ENCODE measurements at places on chromosomes 2 and 18.

GRCh38 chr2:14602309-14602708 lies 30.2 kb upstream of the LRATD1 start:
- no peak for DNase-seq

- DNase-seq, result no peak
Measured at GRCh38 chr2:146806364-146807005, 1038.3 kb upstream of the ACVR2A start.

DNA sequence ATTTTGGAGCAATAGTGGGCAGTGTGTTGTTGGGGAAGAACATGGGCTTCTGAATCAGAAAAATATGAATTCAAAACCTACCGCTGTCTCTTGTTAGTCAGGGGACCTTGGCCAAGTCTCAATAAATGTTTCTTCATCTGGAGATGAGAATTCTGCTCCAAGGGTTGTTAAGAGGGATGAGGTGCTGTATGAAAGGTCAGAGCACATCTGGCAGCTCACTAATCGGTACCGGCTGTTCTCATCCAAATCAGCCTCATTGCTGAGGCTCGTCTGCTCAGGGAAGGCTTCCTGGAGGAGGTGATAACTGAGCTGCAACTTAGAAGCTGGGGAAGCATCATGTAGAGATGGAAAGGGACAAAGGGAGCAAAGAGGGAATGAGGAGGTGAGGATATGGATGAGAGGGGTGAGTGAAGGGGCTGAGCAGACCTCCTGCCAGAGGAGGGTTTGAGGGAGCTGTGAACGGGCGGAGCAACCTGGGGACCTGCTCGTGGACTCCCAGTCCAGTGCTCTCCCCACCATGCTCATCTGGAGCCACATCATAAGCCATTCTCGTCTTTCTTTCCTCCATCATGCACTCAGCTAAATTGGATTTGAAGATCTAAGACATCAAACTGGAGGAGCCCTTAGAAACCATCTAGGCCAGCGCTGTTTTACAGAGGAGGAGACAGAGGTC lies 47.4 kb downstream of the GREB1 start:
- no peak for DNase-seq

GRCh38 chr2:230216489-230216888 lies 3.3 kb downstream of the SP110 start:
- no peak for DNase-seq

GRCh38 chr18:10121028-10121427 lies 207.2 kb downstream of the VAPA start:
- no peak for DNase-seq

GRCh38 chr2:1839066-1839756 lies 94.9 kb upstream of the PXDN start:
- no peak for DNase-seq

- no peak for DNase-seq
Measured at GRCh38 chr2:218169757-218170546, 3.2 kb upstream of the CXCR1 start.

DNA sequence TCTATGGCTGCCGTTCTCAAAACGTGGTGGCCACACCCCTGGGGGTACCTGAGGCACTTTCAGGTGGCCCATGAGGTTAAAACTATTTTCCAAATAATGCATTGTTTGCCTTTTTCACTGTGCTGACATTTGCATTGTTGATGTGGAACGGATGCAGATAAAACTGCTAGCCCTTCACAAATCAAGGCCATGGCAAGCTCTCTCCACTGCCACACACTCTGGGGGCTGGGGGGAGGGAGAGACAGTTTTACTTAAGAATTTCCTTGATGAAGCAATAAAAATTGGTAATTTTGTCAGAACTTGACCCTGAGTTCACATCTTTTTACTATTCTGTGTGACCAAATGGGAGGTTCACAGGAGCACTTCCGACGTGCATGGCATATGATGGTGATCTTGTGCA lies 22.0 kb upstream of the TGIF1 start:
- DNase-seq, result no peak

- DNase-seq, result no peak
Measured at GRCh38 chr2:15169326-15170069, 391.6 kb downstream of the NBAS start.

GRCh38 chr18:45723567-45724355 lies at the start of gene SLC14A1:
Gene SLC14A1 (plus strand): TSS chr18:45724181. CDS start chr18:45730321, 6,140 bp downstream.
- no peak for DNase-seq

GRCh38 chr2:174072069-174072468 lies 106.9 kb upstream of the SP3 start:
- no peak for DNase-seq

DNA sequence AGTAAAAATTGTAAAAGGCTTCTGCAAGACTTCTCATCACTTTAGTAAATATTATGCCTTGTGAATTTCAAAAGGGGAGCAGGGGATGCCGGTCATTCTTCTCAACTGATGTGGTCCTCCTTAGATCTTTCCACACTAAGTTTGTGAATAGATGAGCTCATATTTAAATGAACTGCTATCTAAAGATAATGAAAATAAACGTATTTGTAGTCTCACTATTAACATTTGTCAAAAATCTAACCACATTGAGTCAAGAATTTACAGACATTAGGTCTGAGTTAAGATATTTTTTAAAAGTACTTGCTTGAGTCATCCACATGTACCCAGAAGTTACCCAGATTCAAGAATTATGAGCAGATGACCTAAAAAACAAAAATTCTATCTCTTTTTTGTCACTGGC lies 6.5 kb downstream of the PRPF40A start:
- DNase-seq, result no peak

- DNase-seq, result no peak
Measured at GRCh38 chr18:71503222-71503621, 1040.9 kb downstream of the CBLN2 start.

- DNase-seq, result no peak
Measured at GRCh38 chr2:152715854-152716428, 1.3 kb downstream of the PRPF40A start.

Data from activated CD8-positive, alpha-beta memory T cell treated with anti-CD3 and anti-CD28 coated beads for 24 hours (primary cell).